ENCODE measurements at places on chromosomes 16 and 17.

GRCh38 chr16:4780235-4780634 lies 7.9 kb downstream of the SEPTIN12 start:
- DNase-seq, result no peak

DNA sequence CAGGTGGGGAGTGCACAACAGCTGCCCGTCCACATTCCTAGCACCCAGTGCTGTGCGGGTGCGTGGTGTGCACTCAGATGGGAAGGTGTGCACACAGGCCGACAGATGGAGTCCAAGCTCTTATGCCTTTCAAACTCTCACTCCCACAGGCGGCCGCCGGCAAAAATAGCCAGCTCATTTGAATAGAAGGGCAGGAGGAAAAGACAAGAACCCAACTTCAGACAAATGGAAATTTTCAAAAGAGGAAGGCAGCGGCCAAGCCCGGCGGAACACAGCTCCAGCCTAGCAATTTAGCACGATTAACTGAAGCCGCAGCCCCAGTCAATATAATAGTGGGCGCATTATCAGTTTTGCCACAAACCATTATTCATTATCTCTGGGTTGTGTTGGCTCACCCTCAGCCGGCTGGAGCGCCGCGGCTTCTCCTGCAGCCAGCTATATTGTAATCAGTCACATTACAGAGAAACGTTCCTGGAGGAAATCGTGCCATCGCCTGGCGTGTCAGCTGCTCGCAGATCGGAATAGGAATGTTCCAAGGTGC lies 103.9 kb upstream of the SEC14L1 start:
- DNase-seq, result no peak

DNA sequence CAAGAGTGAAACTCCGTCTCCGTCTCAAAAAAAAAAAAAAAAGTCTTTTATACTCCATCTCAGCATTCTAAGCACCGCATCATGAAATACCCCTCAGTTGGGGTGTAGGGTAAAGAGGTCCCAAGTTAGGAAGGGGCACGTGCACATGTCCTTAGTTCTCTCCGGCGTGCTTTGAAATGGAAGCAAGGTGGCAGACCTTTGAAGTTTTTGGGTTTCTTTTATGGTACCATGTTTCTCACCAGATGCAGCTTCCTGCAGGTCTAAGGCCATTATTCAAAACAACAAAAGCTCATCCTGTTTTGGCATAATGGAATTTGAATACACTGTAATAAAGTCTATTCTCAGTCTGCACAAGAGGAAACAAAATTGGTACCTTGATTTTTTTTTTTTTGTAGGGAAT lies 9.6 kb downstream of the EMC8 start:
- DNase-seq, result no peak

- no peak for DNase-seq
Measured at GRCh38 chr16:86570558-86571529, 4.2 kb downstream of the FOXC2 start.

- DNase-seq, result no peak
Measured at GRCh38 chr16:10182222-10183053, at the start of gene GRIN2A. GRIN2A (minus strand) TSS chr16:10182428; CDS start chr16:10180411, 2,017 bp downstream.

DNA sequence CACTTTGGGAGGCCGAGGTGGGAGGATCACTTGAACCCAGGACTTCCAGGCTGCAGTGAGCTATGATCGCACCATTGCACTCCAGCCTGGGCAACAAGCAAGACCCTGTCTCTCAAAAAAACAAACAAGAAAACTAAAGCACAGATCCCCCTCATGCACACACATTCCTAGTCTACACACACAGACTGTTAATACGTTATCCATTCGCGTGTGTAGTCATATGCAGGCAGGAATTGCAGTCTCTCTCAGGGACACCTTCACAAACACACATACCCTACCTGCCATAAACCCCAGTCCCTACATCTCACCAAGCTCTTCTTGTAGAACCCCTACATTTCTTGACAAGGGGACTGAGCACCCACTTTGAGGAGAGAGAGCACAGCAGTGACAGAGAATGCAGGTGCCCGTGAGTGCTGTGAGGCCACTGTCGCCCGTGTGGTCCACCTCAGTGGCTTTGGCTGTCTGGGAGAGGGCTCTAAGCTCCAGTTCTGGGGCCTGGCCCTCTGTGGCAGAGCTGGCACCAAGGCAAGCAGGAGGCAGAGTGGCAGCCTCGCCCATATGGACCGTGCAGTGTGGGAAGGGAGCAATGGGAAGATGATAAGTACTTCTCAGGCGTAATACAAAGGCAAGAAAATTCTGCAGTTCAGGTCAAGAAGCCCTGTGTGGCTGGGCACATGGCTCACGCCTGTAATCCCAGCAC lies 59.0 kb upstream of the RPH3AL start:
- no peak for DNase-seq

DNA sequence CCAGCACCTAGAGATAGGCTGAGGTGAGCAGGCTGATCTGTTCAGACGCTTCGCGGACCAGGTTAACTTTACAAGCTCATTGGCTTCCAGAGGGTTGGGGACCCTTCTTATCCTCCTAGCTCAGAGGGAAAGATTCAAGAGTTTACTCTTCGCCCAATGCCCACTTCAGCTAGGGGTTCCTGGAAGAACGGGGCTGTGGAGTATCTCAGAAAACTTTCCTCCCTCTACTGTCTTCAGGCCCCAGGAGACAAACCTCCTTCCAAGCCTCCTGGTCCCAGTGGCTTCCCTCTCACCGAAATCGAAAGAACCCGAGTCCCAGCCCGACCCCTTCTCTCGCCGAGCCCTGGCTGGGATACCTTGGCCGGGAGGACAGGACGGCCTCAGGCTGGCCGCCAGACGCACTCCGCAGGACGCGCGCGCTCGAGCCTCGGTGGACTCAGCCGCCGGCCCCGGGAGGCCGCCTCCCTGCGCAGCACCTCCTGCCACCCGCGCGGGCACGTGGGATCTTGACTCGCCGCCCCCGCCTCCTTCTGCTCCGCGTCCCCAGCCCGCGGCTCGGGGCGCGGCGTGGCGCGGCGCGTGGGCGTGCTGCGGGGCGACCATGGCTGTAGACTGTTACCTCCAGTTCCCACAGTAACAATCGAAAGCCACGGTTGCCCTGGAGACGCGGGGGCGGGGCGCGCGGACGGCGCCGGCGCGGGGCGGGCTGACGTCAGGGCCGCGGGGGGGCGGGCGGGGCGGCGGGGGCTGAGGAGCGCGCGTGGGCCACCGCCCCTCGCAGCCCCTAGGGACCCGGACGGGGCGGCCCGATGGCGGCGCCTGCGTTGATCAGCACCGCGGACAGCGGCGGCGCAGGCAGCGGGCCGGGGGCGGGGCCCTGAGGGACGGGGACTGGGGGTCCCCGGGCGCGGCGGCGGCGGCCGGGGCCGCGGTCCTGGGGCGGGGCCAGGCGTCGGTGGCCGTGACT lies 5.3 kb upstream of the HIC1 start:
- DNase-seq, result peak; percentile 84

DNA sequence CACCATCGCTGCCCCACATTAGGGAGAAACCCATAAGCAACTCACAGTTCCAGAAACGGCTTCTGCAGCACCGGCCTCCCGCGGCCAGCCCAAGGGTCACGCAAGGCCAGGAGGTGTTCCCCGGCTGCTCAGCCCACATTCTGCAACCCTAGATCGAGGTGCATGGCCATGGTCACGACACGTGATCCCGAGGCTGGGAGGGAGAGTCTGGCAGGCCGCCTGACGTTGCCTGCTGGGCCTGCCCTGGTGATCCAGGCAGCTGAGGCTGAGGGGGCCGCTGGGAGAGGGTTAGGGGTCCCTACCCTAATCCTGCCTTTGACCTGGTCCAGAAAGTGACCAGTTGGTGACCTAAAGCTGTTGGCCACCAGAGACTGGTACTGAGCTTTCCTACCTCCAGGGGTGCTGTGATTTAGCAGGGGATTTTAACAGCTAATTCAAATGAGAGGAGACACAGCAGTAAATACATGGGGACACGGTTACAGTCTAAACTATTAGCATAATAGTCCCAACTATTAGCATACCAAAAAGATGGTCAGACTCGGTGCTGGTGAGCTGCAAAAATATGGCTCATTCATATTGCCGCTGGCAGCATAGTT lies 97.4 kb upstream of the CIBAR2 start:
- DNase-seq, result no peak

- no peak for DNase-seq
Measured at GRCh38 chr16:89537549-89537925, 22.9 kb upstream of the RPL13 start.

DNA sequence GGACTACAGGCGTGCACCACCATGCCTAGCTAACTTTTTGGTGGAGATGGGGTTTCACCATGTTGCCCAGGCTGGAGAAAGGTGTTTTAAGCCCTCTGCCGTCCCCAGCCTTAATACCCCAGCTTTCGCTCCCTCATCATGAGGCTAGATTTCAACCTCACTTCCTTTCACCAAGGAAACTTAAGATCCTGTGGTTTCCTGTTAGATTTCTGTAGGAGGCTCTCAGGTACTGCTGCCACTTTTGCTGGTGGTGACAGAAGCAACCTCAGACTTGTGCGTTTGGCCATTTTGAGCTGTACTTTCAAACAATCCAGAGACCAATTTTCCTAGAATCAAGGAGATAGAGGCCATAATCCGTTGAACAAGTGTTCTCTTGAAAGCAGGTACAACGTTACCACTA lies 36.2 kb downstream of the MPHOSPH6 start:
- no peak for DNase-seq

DNA sequence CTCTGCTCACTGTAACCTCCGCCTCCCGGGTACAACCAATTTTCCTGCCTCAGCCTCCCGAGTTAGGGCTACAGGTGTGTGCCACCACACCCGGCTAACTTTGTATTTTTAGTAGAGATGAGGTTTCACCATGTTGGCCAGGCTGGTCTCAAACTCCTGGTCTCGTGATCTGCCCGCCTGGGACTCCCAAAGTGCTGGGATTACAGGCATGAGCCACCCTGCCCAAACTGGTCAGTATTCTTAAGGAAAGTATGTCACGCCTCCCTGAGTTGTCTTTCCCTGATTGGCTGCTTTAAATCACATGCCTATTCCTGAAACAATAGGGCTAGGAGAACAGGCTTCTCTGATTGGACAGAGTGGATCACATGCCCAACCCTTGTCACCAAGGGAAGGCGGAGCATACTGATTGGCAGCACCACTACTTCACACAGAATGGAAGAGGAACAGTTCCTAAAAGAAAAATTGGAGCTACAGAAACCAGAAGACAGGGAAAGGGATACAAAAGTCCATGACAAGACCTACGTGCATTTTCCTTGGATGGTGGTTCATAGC lies 17.6 kb upstream of the CYB5B start:
- no peak for DNase-seq
